ENCODE measurements at places on chromosomes 3 and 15.

DNA sequence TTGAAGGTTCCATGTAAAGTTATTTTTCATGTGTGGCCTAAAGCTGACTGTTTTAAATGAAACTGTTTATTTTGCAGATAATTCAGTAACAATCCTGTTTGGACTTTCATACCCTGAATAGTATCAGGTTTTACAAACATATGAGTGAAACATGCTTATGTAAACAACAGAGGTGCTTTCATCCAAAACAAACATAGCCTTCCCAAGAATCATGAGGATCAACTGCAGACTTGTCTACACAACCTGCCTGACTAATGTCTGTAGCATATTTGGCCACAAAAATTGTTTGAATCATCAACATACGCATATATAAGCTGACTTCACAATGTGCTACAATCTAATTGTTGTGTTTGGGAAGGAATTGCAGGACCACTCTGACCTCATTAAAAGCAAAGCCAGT is 190.4 kb downstream of the DIPK2A start:
- peak; percentile 16 for DNase-seq

DNA sequence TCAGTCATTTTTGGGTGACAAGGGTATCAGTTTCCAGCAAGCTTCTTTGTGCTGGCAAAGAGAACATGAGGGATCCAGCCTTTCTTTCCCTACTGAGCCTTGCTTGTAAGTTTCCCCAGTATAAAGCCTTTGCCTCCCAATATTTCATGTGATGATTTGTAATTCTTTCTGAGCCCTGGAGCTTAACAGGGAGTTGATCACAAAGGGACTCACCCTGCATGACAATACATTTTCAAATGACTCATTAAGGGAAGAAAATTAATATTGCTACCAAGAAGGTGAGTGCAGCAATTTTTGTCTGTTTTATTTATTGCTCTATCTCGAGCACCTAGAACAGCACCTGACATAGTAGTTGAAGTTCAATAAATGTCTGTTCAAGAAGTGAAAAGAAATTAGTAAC is 27.7 kb downstream of the OXSM start:
- no peak for DNase-seq

DNA sequence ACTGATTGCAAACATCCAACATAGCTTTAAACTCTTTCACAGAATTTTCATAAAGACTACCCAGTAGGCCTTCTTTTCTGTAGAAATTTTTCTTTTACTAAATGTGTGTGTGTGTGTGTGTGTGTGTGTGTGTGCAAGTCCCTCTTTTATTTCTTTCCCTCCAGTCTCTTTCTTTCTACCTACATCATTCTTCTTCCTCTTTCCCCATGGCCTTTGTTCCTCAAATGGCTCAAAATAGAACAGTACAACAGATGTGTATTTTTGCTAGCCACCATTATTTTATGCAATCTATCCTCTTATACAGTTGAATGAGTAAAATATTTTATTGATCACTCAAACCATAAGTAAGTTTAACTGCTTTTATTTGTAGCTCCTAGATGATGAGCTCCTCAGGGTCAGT is 76.4 kb downstream of the USF3 start:
- no peak for DNase-seq

DNA sequence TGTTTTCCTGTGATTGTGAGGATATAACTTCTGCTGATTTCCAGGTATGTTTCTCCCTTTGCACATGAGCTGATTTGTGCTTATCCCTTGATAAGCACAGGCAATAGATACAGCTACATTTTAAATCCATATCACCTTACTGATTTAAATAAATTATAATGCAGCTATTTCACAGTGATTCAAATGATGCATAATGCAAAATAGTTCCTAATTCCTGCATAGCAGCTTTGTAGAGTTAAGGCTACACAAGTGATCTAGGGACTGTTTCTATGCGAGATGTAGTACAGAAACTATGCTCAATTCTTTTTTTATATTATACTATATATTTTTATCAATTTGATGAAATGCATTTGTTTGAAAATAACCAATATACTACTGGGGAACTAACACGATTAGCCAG is 334.2 kb downstream of the LRTM1 start:
- no peak for DNase-seq

GRCh38 chr3:19029837-19030521 is 118.3 kb upstream of the KCNH8 start:
- no peak for DNase-seq

GRCh38 chr3:172355836-172356235 is 92.4 kb downstream of the GHSR start:
- peak; percentile 44 for DNase-seq

- no peak for DNase-seq
Measured at GRCh38 chr15:101765772-101766456, 37.4 kb upstream of the OR4F6 start.

GRCh38 chr3:147387291-147387884 is 19.0 kb downstream of the ZIC4 start:
- no peak for DNase-seq

DNA sequence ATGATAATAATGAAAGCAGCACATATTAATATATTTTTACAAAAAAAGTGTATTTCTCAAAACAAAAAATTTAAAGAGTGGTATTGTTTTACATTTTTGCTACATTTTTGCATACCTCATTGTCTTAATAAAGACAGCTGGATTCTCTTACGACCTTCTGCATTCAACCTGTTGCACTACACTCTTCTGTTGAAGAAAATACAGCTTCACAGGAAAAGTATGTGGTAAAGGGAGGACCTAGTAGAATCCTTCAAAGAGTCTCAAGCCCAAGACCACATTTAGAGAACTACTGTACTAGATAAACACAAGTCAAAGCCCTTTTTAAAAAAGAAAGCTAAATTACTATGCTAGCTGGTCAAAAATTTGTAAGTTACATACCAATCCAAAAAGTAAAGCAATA is 7.9 kb downstream of the ZNF280D start:
- no peak for DNase-seq

DNA sequence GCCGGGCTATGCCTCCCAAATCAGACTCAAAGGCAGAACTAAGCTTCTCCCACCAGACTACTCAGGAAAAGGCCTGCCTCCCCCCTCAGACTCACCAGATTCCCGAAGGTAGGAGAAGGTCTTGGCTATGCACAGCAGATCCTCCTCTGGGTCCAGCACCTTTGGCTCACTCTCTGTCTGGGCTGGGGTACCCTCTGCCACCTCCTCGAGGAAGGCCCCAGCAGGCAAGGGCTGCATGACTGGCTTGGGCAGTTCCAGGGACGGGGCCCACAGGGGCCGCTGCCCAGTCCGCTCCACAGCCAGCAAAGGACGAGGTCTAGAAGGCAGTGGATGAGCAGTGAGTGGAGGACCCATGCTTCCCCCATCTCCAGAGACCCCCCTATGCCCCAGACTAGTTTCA is 3.3 kb downstream of the CISH start:
- no peak for DNase-seq

GRCh38 chr15:66706225-66706732 is 4.2 kb downstream of the SMAD6 start:
- no peak for DNase-seq

DNA sequence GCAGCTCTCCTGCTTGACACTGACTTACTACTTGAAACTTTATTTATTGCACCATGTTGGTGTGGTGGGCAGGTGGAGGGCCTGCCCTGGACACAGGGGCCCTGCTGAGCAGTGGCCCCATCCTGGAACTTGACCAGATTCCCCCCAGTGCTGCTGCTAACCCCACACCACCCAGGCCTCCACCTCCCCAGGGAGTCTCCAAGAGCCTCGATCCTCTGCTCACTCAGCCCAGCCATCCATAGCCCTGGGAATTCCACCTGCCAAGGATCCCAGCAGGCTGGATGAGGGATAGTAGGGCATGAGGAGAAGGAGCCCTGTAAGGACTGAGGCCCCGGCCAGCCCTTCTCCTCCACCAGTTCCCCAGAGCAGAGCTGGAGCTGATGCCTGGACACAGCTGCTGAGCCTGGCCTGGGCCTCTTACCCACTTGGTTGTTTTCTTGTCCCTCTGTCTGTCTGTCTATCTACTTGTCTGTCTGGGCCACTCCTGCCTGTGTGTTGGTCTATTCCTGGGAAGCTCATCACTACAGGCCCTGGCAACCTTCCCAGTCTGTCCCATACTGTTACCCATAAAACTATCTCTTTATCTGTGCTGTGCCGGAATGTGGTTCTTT is 2.8 kb downstream of the CHAC1 start:
- no peak for DNase-seq

DNA sequence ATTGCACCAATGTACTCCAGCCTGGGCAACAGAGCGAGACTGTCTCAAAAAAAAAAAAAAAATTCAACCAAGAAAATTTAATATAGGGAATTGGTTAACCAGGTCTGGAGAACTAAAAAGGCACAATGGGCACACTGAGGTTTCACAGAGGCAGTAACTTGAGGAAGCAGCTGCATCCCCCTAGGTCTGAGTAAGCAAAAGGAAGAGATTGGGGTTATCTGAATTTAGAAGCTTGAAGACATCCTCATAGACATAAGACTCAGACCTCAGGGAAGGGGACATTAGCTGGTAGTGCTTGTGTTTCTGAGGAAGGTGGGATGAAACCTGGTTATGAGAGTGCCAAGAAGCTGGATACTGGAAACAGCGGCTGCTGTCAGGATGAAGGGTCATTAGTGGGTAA is 50.1 kb upstream of the LEKR1 start:
- DNase-seq, result no peak

DNA sequence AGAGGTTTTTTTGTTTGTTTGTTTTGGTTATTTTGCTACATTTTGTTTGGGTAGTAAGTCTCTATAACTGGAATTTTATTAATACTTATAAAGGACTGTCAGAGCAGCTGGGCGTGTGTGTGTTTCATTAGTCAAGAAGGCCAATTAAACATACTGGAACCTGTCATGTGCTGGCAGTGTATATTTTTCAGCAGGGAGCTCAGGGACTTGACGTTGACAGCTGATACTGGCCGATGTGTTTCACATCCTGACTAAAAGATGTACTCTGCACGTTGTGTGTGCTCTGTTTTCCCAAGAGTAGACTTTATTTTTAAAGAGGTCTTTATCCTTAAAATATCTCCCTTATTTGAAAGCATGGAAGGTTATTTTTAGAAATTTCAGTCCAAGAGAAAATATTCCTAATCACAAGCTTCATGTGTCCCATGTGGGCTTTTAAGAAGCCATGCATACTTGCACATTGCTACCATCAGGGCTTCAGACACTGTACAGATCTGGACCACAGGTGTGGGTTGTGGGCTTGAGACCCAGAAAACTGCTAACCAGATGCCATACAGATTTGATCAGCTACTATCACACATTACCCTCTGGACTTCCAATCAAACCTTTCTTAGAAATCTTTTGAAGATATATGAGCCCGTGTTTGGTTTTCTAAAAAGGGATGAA is 135.9 kb downstream of the FEZF2 start:
- no peak for DNase-seq

DNA sequence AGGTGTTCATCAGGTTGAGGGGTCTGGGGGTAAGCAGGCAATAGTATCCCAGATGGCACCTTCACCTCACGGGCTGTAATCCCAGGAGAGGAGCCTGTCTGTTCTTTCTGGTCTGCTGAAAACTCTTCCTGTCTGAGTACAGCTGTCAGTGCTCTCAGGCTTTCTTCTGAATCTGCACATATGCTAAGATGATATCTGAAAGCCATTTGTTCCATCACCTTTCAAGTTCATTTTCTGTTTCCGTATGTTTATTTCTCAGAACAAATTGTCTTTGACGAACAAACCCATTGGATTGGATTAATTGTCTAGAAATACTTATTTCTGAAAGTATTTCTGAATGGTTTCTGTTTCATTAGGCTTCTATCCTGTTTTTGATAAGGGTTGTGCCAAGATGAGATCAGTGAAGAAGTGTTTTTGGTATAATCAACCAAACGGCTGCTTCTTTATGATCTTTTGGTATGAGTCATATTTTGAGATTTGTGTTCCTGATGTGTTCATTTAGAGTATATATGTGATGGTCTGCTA is 13.3 kb downstream of the ZNF592 start:
- DNase-seq, result no peak

DNA sequence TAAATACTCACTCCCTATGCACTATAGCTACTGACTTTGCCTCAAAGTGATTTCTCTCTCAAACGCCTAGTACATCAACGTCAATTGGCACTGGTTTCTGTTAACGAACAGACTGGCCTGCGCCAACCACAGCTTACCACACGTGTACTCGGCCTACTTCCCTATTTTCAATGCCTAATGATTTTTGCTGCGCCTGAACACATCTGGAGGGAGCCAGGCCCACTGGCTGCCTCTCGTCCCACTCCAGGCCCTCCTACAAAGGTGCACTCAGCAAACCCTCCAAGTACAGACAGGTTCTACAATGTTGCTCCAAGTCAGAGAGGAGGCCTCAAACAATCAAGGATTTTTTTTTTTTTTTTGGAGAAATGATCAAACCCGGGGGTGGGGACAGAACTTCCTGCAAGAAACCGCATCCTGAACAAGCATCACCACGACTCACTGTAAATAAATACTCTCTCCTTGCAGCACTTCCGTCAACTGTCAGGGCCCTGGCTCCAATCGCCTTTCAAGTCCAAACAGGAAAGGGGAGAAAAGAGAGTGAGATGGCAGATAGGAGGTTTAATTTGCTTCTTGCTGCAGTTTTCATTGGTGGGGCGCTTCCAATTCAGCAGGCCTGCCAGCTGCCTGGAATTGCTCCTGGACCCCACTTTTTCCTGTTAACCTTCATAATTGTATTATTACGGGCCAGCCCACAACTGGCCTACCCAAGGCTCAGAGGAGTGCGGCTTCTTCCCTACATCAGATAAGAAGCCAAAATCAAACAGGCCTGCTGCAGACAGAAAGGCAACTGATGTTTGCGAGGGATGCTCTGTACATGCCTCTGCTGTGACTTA is 139.3 kb downstream of the FOXP1 start:
- peak; percentile 67 for DNase-seq

DNA sequence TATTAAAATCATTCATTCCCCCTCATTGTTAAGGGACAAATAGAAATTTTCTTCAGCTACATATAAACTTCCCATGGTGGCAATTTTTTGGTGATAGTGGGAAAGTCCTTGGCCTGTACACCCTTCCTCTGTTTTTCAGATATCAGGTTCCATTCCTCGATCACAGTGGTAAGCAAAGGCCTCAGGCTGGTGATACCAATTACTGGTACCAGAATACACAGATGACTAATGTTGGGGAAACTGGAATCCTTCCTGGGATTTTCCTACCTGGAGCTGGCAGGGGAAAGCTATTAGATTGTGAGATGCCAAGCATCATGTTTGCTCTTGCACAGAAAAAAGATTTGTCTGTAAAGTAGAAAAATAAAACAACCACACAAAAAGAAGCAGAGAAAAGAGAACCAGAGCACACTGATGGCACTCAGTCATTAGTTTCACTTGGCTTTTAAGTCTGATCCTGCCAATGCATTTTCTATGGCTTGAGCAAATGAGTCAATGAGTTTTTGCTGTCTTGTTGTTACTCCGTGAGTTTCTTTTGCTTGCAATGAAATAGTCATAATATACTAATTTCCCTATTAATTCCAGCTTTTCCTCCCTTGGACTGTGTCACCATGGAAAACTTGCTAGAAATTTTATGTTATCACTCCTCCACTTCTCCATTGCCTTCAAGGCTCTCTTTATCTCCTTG is 795.0 kb downstream of the ROBO1 start:
- peak; percentile 8 for DNase-seq

- no peak for DNase-seq
Measured at GRCh38 chr3:109548192-109548938, 211.0 kb upstream of the DPPA4 start.

All from RWPE1 (cell line).